ENCODE measurements at places on chromosomes 4 and X.

GRCh38 chr4:156762851-156763250 lies 208.7 kb downstream of the PDGFC start:
- no peak for DNase-seq

- DNase-seq: no peak
These were observed 64.8 kb downstream of the KIF4A start for GRCh38 chrX:70354716-70355115.

DNA sequence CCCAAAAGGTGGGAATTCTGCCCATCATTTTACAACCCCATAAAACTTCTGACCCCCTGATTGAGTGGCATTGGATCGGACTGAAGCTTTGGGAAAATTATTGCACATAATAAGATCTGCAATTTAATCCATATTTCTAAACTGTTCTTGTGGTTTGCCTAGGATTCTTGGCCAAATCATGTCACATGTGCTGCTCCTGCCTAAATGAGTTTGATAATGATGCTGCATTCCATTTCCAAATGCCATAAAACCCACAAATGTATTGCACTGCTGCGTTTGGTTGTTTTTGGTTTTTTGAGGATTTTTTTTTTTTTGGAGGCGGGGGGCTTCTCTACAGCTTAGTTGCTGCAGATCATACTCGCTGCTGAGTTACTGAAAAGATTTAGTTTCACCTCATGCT lies 153.6 kb downstream of the QDPR start:
- DNase-seq: no peak

DNA sequence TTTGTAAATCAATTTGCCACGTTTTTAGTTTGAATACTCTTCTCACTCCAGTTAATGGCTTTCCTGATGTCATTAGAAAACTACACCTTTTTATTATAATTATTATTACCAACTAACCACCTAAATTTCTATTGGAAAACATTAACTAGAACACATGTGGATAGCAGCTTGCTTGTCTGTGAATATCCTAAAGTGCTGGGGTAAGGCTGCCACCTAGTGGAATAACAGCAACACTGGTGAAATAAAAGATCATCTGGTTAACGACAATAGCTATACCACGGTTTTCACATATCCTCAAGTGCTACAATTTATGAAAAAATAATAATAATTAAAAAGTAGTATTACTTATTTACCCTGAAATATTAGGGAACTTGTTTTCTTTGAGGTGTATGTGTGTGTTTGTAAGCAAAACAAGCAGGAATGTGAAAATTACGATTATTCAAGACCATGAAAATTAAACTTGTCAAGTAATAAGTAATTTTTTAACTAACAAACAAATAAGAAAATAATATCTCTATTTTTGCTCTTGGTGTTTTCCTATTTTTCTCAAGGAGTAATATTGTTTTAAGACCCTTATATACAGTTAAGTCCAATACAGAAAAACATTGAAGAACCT lies 130.1 kb upstream of the TECRL start:
- peak; percentile 46 for DNase-seq

GRCh38 chrX:136369377-136369776 lies 68.6 kb downstream of the ADGRG4 start:
- no peak for DNase-seq

- peak; percentile 15 for DNase-seq
These were observed 32.6 kb upstream of the MSMO1 start for GRCh38 chr4:165294907-165295306.

- DNase-seq: peak; percentile 32
These were observed 9.3 kb upstream of the SAT1 start for GRCh38 chrX:23773601-23774175.

GRCh38 chrX:123822965-123823364 lies 36.9 kb upstream of the XIAP start:
- no peak for DNase-seq

DNA sequence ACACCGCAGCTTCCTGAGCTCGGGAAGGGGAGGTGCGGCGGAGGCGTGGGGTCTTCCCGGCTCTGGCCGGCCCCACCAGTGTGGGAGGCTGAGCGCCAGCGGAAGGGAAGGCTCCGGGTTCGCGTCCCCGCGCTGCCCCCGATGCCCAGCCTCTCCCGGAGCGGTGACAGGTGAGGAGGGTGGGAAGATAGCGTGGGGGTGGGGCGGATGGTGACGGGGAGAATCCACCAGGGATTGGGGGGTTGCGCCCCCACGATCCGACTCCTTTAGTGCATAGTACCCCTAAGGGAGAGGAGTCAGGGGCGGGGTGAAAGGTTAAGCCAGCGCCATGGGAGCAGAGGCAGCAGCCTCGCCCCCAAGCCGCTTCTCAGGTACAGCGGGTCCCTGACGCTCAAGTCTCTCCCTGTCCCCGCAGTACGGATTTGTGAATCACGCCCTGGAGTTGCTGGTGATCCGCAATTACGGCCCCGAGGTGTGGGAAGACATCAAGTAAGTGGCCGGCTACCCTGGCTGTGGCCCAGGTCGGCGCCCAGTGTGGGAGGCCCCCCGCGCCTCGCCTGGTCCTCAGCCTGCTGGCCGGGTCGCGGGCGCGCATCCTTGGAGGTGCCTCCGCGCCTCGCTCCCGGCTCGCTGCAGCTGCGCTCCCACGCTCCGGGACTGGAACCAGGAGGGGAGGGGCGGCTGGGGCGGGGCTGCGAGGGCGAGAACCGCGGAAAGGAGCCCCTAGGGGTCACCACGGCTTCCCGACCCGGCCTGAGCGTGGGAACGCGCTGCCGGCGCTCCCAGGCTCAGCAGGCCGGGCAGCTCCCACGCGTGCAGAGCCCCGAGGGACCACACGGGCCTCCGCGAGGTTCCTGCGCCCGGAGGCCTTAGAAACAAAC lies 791 bp downstream of the GUCY1B1 start:
- peak; percentile 80 for DNase-seq
